ENCODE measurements at places on chromosomes 11 and 22.

GRCh38 chr22:44780876-44781449, 28.6 kb downstream of the ARHGAP8 start:
- no peak for DNase-seq

DNA sequence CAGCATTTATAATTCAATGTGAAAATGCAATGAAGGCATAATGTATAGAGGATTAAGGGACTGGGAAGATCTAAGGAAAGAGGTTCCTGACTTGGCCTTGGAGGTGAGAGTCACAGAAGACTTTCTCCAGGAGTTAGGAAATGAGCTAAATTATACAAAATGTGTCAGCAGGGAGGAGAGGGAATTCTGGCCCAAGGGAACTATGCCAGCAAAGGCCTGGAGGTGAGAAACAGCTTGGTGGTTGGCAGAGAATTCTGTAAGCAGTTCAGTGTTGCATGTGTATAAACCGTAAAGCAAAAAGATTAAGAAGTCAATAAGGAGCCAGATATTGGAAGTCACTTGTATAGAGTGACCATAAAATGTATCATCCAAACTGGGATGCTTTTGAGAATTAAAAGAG, 142.2 kb upstream of the SESN3 start:
- DNase-seq = no peak

- DNase-seq = no peak
Measured at GRCh38 chr11:35292279-35292678, 127.1 kb downstream of the SLC1A2 start.

DNA sequence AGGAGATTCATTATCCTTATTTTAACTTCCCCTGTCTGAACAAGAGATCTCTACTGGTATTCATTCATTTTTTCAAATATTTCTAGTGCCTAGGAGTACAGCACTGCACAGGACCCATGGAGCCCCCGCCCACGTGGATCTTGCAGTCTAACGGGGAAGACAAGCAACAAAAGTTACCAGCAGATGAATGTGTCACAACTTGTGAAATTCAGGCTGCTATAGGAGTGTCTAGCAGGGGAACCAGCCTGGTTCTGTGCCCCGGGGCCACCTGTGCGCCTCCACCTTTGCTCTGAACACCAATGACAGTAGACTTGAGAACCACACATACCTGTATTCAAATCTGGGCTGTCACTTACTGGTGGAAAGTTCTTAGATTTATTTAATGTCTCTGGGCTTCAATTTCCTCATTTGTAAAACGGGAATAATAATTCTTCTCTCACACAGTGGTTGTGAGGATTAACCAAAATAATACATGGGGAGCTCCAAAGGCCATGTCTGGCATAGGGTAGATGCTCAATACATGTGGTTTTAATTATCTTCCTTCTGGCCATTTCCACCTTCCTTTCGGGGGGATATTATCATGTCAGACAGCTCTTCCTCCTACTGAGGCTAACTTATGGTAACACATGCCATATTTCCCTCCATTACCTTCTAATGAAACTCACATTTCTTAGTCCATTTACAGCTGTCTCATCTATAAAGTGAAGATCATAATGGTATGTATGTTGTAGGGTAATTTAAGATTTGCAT, 17.8 kb downstream of the POU2AF1 start:
- no peak for DNase-seq

DNA sequence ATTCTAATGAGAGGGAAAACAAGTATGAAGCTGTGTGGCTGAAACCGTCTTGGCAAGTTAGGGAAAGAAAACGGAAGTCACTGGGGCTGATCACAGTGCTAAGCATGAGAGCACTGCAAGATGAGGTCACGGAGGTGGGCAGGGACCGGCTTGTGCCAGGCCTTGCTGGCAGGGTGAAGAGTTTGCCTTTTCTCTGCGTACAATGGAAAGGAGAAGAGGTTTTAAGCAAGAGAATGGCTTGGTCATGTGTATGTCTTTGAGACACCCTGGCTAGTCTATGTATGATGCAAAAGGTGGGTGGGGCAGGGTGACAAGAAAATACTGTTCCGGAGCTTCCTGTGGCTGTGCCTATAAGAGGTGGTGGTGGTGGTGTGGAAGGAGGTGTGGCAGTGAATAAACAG, 567.9 kb downstream of the NTM start:
- no peak for DNase-seq

DNA sequence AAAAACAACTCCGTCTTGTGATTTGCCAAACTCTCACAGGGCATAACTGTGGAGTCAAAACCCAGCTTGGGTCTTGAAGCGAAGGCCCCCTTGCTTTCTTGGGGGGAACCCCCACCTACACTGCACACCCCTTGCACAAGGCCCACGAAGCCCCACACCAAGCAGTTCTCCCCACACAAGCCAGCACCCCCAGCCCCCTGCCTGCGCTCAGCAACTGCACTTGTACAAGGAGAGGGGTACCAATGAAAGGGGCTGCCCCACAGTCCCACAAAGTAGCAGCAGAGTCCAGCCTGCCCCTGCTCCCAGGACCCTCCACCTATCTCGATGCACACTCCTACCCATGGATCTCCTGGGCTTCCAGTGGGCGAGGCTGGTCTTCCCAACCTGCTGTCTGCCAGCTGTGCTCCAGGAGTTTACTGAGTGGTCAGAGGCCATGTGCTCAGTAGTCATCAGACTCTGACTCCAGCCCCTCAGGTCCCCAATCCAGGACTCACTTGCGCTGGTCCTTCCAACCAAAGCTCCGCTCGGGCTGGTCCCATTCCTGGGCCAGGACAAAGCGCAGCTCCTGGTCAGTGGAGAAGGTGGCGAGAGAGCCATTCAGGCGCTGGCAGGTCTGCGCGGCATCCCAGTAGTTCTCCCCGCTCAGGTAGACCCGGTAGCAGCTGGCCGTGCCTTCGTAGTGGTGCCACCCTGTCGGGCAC, 57.7 kb downstream of the DGCR2 start:
- no peak for DNase-seq

- DNase-seq = peak; percentile 17
Measured at GRCh38 chr22:22787786-22788459, 99.7 kb upstream of the IGLL5 start.

DNA sequence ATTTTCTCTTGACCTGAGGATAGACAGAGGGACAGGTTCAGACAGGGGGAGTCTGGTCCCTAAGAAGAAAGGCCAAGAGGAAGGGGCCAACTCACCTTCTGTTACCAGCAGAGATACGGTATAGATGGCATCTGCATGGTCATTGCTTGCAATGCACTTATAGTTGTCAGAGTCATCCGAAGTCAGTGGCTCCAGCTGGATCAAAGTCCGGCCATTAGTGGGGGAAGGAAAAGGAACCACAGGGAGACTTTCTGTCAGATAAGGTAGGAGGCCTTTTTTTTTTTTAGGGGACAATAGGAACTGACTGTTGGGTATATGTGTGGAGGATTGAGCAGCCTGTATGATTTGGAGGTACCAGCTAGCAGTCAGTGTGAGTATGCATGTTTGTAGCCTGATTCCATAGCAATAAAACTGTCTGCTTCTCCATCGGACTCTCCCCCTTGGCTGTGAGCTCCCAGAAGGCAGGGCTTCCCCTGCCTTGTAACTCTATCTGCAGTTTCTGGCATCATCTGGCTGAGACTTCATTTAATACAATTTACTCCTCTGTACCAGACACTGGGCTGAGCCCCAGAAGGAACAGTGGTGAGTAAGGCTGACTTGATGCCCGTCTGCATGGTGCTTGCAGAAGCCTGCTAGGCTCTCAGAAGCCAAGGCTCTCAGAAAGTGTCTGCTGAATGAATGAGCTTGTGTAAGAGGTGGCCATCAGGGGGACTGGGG, 5.7 kb downstream of the IGSF22 start:
- no peak for DNase-seq

DNA sequence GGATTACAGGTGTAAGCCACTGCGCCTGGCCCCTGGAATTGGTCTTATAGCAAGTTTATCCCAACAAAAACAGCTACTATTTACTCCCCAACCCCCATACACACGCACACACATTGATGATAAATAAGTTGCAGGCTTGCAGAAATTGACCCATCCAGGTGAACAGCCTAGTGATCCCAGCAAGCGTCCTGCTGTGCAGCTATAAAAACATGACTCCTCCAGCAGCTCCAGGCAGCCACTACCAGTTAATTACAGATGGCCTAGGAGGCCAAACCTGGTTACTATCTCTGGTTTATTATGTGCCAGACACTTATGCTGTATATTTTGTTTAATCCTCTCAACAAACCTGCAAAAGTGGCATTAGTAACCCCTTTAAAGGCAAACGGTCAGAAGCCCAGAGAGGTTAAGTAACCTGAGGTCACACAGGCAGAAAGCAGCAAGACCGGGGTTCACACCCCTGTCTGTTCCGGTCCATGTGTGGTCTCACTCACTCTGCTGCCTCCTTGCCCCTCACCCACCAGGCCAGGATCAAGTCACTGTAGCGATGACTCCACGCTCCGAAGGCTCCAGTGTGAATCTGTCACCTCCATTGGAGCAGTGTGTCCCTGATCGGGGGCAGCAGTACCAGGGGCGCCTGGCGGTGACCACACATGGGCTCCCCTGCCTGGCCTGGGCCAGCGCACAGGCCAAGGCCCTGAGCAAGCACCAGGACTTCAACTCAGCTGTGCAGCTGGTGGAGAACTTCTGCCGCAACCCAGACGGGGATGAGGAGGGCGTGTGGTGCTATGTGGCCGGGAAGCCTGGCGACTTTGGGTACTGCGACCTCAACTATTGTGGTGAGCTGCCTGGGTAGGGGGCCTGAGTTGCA, 6.6 kb downstream of the F2 start:
- DNase-seq = no peak

DNA sequence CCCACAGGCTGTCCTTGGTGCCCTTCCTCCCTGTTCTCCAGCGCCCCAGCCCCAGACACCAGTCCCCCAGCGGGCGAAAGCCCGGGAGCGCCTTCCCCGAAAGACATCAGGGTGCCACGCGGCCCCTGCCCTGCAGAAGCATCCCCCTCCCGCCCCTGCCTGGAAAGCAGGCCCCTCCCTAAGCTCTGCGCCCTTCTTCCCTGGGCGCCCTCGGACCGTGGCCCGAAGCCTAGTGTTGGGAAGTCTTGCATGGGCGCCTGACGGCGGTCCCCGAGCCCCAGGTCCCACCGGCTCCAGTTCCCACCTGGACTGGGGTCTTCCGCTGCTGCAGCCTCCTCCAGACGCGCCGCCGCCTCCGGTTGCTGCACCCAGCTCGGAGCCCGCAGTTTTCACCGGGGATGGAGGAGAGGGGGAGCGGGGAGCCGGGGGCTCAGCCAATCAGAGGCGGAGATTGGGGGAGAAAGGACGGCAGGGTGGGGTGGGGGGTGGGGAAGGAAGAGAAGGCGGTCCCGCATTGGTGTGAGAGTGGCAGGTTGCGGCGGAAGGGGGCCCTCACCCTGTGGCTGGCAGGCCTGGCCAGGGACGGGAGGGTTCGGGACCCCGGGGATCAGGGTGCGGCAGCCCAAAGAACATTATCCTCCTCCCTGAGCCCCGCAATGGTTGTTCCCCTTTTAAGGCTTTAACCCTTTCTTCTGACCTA, at the start of gene THY1:
TSS of gene THY1 (minus strand) at position 364 of the 700 bp plus-strand sequence. CDS start 2,267 bp downstream, outside the sequence.
- peak; percentile 67 for DNase-seq

- peak; percentile 49 for DNase-seq
Measured at GRCh38 chr11:73314117-73314961, 6.3 kb downstream of the ARHGEF17 start.

GRCh38 chr11:16016468-16016829, 339.9 kb downstream of the SOX6 start:
- DNase-seq = no peak

DNA sequence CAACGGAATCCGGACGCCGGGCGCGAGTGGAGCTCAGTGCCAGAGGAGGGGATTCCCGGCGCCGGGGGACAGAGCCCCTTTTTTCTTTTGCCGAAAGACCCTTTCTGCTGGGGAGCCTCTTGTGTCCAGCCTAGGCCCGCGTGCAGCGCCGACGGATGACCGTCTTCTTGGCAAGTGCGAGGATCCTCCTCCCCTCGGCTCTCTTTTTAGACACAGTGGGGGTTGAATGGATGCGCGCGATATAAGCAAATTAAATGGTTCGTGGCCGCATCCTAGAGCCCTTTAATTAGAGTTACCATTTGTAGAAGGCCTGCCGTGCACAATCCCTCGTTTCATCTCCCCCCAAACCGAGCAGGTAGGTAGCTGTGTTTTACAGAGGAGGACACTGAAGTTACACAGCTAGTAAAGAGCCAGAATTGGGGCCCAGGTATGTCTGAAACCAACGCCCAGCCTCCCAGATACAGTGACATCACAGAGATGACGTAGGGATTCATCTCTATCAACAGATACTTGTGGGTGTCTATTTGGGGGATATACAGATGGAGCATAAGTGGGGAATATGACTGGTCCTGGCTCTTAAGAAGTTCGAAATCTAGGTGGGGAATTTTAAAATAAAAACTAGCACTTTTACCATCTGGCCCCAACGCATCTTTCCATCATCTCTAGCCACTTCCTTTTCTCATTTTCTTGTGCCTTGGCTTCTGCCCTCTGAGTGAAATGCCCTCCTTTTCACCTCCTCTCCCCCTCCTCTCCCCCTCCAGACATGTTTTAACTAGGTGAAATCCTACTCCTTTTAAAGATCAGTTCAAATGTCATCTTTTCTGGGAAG, 875 bp downstream of the TCP11L1 start:
- peak; percentile 14 for DNase-seq

DNA sequence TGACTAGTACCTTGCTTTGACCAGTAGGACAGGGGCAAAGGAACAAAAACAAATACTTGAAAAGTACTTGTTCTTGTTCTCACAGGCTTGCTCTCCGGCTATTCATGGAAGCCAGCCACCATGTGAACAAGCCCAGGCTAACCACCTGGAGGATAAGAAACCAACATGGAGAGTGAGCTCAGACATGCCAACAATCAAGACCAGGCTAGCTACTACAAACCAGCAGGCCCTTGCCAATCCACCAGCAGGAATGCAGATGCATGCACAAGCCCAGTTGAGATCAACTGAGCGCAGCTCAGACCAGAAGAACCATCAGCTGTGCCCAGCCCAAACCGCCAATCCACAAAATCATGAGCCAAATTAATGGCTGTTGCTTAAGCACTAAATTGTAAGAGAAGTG, 180.1 kb upstream of the ISX start:
- DNase-seq = no peak

DNA sequence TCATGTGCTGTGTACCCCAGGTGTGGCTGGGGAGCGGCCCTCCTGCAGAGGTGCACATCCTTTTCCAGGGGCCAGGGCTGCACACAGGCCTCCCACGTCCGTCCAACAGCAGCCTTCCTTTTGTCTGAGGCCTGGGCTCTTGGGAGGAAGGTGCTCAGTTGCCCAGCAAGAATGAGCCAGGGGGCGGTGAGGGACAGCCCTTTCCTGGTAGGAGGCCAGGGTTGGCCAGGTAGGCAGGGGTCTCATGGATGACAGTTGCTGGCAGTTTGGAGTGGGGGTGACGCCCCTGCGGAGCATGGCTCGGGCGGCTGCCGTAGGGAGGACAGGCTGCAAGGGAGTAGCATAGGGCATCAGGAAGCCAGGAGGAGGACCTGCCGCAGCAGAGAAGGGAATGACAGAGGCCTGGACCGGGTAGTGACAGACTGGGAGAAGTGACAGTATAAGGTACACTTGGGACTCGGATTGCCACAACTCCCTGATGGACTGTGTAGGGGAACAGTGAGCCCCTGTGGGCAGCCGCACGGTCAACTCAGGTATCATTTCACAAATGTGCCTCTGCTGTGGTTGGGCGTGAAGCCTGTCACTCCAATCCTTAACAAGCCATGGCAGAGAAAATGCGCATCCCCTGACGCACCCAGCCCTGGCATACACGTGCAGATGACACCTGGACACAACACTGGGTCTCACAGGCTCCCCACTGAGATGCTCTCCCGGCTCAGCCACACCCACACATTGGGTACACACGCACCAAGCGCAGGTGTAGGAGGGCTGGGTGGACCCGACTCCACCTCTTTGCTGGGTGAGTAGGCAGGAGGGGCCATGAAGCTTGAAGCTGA, 79.7 kb downstream of the DGCR2 start:
- DNase-seq = no peak

- DNase-seq = no peak
Measured at GRCh38 chr11:708511-708910, 2.5 kb downstream of the EPS8L2 start.

Data from RPMI7951 (cell line).